Foreskin keratinocyte (primary cell): ENCODE measurements at places on chromosomes 4 and X. TPM values are rescaled to one million over a fixed set of nuclear protein-coding genes. Genes with fewer than 3 reads are reported as not detected.

Gene KIF4A
- total RNA-seq: 19.1 and 26.6 TPM in 2 replicates

Gene RNF128
- 1.2 and 2.8 TPM in 2 replicates for total RNA-seq

Gene THAP6
- 9.3 and 9.4 TPM in 2 replicates for total RNA-seq

Gene CT83
- total RNA-seq: not detected in 2 replicates

Gene AFM
- 0.07 TPM in 1 of 2 replicates, not detected in the other for total RNA-seq

Gene MAP7D2
- 3.5 and 4.2 TPM in 2 replicates for total RNA-seq

Gene NEXMIF
- not detected in 2 replicates for total RNA-seq

Gene SH3D19
- total RNA-seq: 39.4 and 42.4 TPM in 2 replicates

Gene PNCK
- not detected in 2 replicates for total RNA-seq

Gene H2BW2
- total RNA-seq: not detected in 2 replicates

Gene SLC25A53
- total RNA-seq: 2.0 and 2.3 TPM in 2 replicates

Gene PRMT9
- total RNA-seq: 6.5 and 6.8 TPM in 2 replicates

Gene CENPVL1
- not detected in 2 replicates for total RNA-seq

Gene SLC10A6
- total RNA-seq: 12.7 and 17.1 TPM in 2 replicates

Gene LPAR4
- not detected in 2 replicates for total RNA-seq

Gene SERTM2
- total RNA-seq: not detected in 2 replicates

Gene EREG
- 23.7 and 29.1 TPM in 2 replicates for total RNA-seq

Gene MAGEB2
- not detected in 2 replicates for total RNA-seq

Gene NPY2R
- not detected in 2 replicates for total RNA-seq

Gene BCLAF3
- 4.1 and 4.3 TPM in 2 replicates for total RNA-seq

Gene PDGFC
- total RNA-seq: 36.6 and 41.4 TPM in 2 replicates

Gene TRIM75
- not detected in 2 replicates for total RNA-seq
